ENCODE measurements at places on chromosomes 16 and 17.
A peak's percentile ranks its signal among the peaks of the same experiment; 100 is the strongest.

DNA sequence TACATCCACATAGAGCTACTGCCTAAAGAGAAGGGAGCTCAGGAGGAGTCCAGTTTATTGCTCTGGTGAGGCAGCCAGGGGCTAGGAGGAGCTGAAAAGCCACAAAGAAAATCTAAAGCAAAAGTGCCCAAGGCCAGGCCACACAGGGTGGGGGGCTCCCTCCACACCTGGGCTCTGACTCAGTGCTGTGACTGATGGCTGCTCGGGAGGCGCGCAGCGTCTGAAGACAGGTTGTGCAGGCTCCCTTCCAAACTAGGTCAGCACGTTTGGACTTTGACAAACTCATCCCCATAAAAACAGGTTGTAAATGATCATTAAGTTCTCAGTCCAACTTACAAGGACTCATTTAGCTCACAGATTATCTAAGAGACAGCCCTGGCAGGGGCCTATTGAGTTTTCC, 22.2 kb upstream of the LCMT1 start:
- DNase-seq = no peak

- DNase-seq = no peak
These were observed 693.5 kb upstream of the EEF2KMT start for GRCh38 chr16:5791011-5791657.

DNA sequence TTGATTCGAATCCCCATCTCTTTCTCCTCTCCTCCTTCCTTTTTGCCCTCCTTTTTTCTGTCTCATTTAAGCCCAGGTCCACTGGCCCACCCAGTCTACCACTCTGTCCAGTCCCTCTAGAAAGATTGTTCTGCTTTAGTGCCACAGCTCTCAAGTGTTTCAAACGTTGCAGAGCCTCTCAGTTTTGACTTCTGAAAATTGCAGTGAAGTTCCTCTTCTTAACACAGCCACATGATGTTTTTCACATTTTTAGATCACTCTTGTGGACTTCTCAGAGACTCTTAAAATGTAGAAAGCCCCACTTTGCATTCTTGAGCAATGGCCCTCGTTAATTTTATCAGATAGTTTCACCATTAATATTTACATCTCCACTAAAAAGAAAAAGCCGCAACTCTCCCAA, 253.1 kb downstream of the HAPSTR1 start:
- no peak for DNase-seq

DNA sequence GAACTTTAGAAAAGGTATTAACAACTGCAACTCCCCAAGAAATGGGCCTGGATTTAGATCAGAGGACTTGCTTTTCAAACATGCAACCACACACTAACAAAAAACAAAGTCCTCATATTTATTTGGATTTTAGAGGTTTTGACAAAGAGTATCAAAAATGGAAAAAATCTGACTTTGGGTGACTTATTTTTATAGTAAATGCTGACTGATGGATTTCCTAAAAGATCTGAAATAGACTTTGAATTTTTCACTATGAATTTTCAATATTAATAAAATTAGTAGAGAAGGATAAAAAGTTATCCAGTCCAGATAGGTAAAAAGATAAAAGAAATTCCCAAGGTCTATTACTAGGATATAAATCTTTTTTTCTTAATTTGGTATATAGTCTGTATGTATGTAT, 253.5 kb downstream of the KCNJ2 start:
- DNase-seq = no peak

DNA sequence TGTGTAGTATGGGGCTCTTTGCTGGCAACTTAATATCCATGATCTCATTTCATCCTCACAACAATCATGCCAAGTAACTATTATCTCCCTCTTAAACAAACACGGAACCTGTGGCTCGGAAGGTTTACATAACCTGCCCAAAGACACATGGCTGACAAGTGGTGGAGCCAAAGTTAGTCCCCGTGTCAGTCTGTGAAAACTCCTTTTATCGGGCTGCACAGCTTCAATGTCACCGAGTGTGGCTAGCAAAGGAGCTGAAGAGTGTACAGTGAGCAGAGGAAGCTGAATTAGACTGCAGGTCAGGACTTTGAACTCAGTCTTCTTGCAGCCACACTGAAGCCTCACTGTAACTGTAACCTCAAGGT, 80.3 kb downstream of the PARN start:
- no peak for DNase-seq

GRCh38 chr17:36825521-36825920, 111.8 kb upstream of the LHX1 start:
- no peak for DNase-seq

DNA sequence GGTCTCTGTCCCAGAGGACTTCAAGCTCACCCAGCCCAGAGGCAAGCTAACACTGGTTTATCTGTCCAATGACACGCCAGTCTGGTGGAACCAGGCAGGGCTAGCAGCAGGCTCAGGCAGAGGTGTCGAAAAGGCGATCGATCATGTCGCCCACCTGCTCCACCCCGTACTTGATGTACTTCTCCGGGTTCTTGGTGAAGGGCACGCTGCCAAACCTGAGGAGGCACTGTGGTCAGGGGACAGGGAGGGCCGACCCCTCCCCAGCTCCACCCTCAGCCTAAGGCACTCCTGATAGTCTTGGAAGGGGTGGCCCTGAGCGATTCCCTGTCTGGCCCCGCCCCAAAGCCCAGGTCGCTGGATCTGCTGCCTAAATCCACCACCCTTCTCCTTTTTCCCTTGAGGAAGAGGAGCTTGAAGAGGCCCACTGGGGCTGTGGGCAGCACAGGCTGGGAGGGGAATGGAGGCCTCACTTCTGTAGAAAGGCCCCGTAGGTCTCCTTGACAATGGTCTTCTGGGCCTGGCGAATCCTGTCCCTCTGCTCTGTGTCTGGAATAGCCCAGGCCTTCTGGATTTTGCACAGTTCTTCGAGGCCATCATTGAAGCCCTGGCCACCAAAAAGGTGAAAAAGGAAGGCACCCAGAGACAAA, 4.7 kb downstream of the ZACN start:
- no peak for DNase-seq

DNA sequence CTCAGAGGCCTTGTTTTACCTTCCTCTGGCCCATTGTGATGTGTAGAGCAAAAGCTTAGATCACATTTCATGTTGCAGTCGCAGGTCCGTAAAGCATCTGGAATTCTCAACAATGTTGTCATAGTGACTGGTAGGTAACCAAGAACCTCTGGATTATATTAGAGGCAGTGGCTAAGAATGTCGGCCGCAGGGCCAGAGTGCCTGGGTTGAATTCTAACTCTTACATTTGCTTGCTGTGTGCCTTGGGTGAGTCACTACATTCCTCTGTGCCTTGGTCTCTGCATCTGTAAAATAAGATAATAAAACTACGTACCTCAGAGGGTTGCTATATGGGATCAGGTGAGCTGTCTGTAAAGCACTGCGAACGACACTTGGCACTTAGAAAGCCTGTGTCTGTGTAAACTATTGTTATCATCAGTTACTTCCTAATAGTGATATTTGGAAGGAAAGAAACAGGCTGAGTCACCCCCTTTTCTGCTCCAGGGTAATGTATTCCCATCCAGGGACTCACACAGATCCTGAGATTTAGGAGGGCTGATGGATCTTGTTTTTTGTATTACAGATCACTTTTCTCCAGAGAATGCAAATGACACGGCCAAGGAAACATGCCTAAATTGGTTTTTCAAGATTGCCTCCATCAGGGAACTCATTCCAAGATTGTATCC, 52.2 kb downstream of the VPS35L start:
- no peak for DNase-seq

GRCh38 chr16:88948781-88949490, 28.1 kb downstream of the CBFA2T3 start:
- no peak for DNase-seq

DNA sequence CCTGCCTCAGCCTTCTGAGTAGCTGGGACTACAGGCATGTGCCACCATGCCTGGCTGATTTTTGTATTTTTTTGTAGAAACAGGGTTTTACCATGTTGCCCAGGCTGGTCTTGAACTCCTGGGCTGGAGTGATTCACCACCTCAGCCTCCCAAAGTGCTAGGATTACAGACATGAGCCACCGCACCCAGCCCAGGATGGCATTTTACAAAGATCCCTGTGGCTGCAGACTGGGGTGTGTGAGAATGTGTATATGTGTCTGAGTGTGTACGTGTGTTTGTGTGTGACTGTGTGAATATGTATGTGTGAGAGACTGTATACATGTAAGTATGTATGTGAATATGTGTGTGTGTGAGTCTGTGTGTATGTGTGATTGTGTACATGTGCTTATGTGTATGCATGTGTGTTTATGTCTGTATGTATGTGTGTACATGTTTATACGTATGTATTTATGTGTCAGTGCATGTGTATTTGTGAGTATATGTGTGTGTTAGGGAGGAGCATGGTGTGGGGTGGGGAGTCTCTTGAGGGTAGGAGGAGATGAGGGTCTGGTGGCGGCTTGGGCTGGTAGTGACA, 17.0 kb downstream of the RPTOR start:
- no peak for DNase-seq

DNA sequence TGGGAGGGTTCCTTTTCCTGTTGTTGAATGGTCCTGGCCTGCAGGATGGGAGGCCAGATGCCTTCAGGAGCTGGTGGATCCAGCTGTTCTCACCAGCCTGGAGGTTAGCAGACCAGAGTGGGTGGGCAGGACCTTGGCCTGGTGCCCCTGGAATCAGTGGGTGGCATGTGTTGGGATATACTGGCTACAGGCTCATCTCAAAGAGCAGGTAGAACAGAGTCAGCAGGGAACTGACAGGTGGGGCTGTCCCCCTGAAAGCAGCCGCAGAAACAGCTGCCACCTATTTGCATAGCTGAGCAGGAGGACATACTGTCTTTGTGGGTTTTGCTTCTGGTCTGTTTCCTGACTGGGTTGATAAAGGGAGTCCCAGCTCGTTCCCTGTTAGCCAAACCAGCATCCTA, 144.1 kb downstream of the RAB11FIP4 start:
- peak; percentile 41 for DNase-seq

DNA sequence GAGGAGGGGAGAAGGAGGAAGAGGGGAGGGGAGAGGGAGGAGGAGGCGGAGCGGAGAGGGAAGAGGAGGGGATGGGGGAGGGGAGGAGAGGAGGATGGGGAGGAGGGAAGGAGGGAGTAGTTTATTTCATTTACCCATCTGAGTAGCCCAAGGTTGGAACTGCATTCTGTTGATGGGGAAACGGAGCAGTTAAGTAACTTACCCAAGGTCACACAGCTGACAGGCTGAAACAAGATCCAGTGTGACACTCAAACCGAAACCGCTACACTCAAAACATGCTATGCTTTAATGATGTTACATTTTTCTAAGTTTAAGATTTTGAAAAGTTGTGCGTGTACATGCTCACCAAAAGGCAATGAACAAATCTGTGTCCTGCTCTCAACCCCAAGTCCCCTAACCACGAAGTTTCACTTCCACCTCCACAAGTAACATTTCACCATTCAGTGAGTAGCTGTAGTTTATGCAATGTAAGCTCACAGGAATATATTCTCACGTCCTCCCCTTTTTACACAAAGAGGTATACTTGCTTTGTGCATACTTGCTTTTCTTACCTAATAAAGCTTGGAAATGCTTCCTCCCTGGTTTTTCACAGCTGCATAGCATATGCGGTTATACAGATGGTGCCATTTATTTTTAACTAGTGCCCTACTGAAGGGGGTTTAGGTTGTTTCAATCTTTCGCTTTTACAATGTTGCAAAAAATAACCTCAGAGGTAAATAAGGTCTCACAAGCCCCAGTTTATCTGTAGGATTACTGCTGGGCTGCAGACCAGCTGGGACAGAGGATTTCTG, 275.3 kb downstream of the PARN start:
- peak; percentile 24 for DNase-seq

DNA sequence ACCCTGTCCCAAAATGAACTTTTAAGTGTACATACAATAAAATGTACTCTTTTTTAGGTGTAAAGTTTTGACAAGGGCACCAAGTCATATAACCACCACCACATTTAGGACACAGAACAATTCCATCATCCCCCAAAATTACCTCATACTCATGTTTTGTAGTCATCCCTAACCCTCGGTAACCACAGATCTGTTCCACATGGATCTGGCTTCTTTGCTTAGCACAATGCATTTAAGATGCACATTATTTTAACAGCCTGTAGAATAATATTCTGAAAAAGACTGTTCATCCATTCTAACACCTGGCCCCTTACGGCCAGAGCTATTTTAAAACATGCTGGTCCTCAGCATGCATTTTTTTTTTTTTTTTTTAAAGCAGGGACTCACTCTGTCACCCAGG, 25.2 kb upstream of the CFAP20 start:
- DNase-seq = no peak

GRCh38 chr17:43467981-43468581, 15.7 kb upstream of the DHX8 start:
- no peak for DNase-seq

GRCh38 chr16:24853169-24853824, 7.5 kb downstream of the SLC5A11 start:
- DNase-seq = no peak

DNA sequence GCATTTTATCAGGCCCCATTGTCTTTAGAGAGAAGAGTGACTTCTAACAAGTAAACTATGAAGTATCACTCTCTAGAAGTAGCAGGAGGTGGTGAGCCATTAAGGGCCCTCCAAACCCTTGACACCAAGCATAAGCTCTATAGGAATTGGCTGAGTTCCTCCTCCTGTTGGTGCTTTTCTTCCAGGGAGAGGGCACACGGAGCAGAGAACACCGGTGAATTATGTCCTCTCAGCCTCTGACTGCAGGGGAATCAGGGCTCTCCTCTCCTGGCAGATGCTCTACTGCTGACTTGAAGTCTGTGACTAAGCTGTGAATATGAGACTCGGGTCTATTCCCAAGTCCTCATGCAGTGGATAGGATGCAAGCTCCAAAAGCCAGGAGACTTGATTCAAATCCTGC, 32.3 kb downstream of the CHD9 start:
- no peak for DNase-seq

DNA sequence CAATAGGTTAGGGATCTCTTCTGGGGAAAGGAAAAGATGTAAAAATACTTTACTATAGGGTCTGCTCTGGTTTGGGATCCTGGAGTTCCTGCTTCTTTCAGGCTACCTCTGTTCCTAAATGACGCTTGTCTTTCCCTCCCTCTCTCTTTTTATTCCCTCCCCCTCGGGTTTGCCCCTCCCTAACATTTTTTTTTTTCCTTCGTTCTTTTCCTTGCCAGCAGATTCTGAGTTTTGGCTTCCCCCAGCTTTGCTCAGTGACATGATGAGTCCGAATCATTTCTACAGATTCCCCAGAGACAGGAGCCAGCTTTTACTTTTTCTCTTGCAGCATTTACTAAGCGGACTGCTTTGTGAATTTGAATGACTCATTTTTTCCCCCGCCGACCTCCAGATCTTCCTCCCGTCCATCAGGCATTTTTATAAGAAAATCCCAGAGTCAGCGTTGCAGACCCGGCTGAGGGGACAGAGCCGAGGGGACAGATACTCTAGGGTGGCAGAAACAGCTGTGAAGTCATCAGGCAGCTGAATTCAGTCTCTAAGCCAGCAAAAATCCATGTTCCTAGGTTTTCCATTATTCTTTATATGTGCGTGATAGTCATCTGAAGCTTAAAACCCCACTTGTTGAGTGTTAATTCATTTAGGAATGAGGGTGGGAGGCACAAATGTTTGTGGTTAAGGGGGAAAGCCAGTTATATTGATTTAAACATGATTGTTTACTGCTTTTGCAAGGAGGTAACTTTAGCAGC, at the start of gene TMEM100:
TSS of gene TMEM100 (minus strand) at position 123 of the 746 bp plus-strand sequence. CDS start 1,794 bp downstream, outside the sequence.
- no peak for DNase-seq

All from activated CD4-positive, alpha-beta T cell treated with anti-CD3 and anti-CD28 coated beads, Interleukin-2, amount 50 U/mL, for 48 hours (primary cell).